NCI-H345 (cell line): ENCODE measurements at places on chromosomes 2 and 18.

- DNase-seq: no peak
Measured at GRCh38 chr2:186485576-186485870, 537 bp upstream of the ZC3H15 start.

- DNase-seq: no peak
Measured at GRCh38 chr2:235951982-235952381, 216.2 kb downstream of the GBX2 start.

DNA sequence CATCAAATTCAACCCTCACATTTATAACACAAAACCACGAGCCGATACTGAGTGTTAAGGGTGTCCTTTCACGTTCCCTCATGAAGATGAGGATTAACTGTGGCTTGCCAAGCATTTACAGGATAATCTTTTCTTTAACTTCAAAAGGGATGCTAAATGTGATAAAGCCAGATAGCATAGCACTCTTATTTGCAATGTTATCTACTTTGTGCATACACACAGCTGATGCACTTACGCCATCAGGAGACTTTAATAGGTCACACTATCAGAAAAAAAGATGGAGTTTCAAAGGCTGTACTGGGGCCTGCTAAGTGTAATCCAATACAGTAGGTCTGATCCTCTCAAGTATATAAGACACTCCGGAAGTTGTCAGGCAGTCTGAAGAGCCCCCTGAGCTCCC is 572.7 kb downstream of the PIK3C3 start:
- no peak for DNase-seq

- DNase-seq: no peak
Measured at GRCh38 chr2:222532315-222532714, 108.0 kb downstream of the SGPP2 start.

DNA sequence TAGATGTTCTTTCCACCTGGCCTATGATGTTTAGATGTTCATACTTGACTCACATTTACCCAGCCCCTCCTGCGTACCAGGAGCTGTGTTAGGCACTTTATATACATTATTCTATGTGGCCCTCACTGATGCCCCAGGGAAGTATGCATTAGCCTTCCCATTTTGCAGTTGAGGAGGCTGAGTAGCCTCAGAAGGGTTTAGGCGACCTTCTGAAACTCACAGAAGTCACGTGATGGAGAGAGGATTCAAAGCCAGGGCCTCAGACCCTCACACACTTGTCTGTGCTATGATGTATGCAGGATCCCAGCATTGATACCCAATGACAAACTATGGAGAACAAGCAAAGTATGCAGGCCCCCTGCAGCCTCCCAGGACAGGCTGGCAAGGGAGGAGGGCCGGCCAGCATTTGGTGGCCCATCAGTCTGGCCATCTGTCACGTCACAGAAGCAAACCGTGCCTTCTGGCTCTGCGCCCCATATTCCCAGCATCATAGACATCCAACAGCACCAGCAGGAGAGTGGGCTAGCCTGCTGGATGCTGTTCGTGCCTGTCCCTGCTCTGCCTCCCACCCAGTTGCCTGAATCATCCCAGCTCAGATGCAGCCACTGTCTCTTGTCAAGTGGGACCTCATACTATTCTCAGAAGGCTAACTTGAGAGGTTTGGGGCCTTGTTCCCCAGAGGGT is 33.6 kb downstream of the EHD3 start:
- DNase-seq: no peak

DNA sequence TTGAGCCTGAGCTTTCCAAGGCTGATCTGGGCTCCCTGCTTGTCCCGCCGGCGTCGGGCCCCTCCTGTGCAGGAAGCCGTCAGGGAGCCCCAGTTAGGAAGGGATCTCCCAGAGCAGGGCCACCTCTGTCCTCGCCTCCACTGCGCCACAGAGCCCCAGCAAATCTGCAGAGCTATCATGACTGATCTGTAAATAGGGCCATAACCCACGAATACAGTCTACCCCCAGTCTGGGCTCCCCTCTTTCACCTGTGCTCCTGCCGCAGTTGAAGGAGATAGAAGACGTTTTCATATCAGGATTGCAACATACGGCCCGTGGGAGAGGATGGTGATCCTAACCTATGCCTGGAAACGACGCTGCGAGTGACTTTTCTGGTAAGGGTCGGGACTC is 138.7 kb downstream of the PTGR3 start:
- no peak for DNase-seq

DNA sequence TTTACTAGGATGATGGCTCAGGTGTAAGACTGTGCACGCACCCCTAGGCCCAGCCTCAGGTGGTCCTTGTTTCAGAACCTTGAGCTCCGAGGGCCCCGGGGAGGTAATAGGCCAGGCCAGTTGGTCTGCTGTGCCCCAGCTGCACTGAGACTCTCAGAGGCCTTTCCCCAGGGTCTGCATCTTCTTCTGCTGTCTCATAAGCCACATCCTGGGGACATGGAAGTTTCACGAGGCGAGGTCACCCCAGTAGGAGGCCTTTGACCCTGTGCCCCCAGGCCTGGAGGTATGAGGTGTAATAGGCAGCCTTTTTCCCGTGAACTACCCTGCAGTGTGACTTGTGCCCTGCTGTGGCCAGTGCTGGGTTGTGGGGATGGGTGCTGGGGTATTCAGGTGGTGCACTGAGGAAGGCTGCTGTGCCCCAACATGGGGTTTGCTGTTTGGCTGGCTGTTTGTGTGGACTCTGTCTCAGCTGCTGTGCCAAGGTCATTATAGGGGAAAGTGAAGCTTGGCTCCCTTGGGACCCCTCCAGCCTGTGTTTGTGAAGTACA is 6.9 kb downstream of the OXER1 start:
- no peak for DNase-seq

DNA sequence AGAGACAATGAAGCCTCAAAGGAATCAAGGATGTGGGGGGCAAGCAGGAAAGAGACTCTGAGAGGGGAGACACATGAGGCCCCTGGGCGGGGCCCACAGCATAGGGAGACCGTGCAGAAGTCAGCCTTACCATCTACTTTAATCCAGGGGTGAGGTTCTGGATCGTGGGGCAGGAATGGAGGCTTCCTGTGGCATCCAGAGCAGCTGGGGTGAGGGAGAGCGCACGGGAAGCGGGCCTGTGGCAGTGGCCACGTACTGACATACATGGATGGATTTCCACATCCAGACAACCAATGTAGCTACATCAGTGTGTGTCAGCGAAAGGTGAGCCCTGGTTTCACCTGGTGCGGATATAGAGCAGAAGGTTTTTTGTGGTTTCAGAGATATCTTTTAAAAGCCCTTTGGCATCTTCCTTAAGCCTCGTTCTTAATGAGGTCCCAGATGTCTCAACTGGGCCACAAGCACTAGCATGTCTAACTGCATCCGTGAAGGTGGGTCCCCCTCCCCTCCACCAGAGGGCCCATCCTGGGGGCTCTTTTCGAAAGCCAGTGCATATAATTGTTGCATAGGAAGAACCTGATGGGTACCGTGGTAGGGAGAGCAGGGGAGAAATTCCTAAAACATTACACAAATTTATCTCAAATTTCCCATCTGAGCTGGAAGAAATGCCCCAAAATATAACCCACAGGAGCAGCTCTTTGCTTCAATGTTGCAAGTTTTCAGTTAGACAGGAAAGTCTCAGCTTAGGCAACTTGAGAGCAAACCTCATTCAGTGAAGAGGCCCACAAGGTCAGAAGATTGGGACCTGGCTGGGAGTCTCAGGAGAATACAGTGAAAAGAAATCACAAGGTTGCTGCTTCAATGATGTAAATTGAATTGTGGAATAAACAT is 90.9 kb downstream of the SP3 start:
- DNase-seq: no peak

DNA sequence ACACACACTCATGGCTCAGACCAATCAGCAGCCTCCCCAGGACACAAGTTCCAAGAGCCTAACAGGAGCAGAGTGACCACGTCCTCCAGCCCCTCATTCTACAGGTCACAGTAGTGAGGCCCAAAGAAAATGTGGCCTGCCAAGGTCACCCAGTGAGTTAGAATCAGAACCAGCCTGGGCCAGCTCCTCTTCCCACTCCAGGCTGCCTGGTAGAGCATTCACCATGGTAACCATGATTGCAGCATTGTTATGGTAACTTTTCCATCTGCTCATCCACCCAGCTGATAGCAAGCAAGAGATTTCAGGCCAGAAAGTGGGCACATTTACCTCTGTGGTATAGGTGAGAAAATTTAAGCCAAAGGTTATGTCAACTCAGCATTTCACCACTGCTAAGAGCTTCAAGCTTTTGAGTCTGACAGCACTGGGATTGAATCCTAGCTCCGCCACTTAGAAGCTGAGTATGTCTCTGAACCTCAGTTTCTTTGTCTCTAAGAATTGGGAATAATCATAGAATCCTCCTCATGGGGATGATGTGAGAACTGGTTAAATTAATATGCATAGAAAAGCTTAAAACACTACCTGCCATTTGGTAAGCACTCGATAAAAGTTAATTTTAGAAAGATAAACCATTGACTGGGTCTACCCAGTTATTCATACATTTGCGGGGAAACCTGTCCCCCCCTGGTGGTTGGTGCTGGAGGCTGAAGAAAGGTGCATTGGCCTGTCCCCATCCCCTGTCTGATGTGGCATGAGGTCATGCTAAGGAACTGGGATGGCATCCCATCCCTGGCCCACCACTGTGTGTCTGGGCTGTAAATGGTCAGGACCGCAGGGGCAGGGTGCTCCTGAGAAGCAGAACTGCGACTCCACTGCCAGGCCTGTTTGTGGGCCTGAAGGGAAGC is 181.5 kb downstream of the KLHL29 start:
- DNase-seq: no peak
